CD4-positive, alpha-beta T cell treated with Interleukin-15 for 1 hour (primary cell): ENCODE measurements at places on chromosomes 16 and 17.

DNA sequence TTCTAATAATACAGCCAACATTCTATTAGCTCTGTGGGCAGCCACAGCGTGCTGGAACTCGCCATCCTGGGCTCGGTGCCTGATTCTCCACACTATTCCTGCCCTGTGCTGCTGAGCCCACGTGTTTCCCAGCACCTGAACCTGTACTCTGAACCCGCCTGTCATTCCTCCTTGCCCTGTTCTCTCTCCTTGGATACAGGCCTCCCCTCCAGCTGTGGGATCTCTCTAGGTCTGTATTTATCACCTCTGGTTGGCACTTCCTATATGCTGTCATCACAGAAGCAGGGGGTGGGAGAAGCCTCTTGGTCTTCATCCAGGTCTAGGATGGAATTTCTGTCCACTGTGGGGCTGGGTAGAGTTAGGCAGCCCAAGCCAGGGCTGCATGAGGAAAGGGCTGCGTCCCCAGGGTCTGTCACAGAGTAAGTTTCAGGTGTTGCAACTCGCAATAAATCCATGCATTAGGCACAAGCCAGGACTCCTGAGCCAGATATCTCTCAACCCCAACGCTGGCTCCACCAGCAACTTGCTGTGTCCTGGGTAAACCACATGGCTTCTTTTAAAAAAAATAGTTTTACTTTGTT lies 56.0 kb downstream of the ABAT start:
- DNase-seq: no peak

GRCh38 chr17:61395409-61395982 lies 4.1 kb upstream of the TBX2 start:
- DNase-seq: no peak

- DNase-seq: no peak
Observed at GRCh38 chr16:67931712-67932461, at the start of gene CTRL. CTRL (minus strand) TSS chr16:67931862; CDS start chr16:67931852, 10 bp downstream.

GRCh38 chr17:72646176-72646575 lies 446.3 kb downstream of the SLC39A11 start:
- no peak for DNase-seq

- DNase-seq: no peak
Observed at GRCh38 chr16:54648575-54648974, 282.1 kb upstream of the IRX5 start.

- DNase-seq: no peak
Observed at GRCh38 chr17:63610854-63611253, 10.2 kb downstream of the TACO1 start.

DNA sequence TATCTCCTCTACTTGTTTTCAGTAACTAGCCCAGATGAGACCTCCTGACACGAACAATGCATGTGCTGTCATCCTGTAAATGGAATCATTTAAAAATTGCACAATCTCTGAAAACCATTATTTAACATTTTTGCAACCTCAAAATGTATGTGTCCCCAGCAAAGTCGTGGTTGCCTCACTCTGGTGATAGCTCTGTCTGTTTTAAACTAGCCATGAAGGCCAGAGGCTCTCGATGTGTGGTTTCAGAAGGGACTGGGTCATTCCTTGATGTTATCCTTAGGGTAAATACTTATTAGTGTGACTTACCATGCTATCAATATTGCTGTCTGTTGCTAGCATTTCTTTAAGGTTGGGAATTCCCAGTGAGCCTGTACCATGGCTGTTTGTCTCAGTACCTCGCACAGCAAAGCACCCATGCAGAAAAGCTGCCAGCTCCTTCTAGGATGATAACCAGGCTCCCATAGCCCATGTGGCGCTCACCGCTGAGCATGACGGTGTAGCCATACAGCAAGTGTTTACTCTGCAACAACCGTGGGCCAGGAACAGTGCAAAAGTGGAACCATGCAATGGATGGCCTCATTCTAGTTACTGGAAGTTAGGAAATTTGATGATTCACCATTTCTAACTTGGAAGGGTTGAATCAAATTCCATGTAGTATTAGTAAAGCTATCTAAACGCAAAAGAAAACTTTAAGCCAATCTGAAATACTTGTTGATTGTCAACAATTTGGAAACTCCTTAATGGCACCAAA lies 2.9 kb upstream of the PGS1 start:
- DNase-seq: no peak

DNA sequence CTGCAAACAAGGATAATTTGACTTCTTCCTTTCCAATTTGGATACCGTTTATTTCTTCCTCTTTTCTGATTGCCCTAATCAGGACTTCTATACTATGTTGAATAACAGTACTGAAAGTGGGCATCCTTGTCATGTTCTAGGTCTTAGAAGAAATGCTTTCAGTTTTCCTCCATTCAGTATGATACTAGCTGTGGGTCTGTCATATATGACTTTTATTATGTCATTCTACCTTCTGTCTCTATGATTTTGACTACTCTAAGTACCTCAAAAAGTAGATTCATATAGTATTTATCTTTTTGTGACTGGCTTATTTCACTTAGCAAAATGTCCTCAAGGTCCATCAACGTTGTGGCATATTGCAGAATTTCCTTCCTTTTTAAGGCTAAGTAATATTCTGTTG lies 111.5 kb upstream of the RBBP6 start:
- no peak for DNase-seq

DNA sequence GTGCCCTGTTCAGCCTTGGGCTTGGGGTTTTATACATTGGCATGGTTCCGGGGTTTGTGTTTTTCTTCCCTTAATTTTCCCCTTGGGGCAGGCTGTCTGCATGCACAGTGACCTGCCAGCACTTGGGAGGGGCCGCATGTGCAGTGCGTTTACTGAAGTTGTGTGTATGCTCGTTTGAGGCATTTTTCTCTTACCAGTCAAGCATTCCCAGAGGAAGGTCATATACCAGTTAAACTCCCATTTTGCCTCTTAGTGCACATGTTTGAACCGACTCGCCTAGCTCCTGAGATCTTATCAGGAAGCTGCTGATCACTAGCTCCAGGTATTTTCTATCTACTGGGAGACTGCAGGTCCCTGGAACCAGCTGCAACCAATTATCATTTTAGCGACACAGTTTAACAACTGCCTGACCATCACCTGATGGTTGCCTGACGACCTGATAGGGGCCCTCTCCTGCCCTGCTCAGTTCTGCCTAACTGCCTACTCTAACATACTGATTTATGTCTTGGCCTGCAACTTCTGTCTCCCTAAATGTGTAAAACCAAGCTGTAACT lies 51.4 kb downstream of the MFSD11 start:
- DNase-seq: no peak

DNA sequence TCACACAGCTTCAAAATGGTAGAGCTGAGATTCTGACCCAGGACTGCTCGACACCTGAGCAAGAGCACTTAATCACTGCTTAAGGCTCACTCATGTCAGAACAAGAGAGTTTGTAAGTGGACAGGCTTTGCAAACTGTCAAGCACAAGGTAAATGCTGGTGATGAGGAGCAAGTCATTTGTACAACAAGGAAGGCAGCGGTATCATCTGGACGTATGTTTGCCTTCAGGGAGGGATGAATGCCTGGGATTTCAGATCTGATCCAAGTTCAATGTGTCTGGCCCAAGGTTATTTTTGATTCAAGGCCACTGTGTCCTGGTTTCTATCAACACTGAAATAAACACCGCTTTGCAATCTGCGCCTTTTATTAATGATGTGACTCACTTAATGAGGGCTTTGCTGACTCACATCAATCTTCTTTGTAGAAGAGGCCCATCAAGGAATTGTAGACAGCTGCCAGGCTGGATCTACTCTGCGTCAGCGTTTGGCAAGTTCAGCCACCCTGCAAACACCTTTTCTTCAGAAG lies 174.4 kb upstream of the HS3ST3A1 start:
- no peak for DNase-seq

- DNase-seq: no peak
Observed at GRCh38 chr16:51151961-51152663, 1.0 kb upstream of the SALL1 start.

DNA sequence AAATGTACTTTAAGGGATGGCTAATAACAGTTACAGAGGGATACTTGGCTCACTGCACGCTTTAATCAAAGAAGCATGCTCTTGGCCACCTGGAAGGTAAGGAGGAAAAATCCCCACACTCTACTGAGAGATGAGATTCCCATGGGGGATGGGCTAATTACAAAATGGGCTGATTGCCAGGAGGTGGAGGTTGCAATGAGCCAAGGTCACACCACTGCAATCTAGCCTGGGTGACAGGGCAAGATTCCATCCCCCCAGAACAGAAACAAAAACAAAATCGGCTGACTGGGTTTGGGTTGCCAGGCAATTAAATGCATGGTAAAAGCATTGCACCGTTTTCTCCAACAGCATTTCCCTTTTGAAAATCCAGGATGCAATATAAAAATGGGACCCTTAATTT lies 18.0 kb downstream of the N4BP1 start:
- no peak for DNase-seq

GRCh38 chr16:30054959-30055553 lies 10.5 kb upstream of the ALDOA start:
- peak; percentile 39 for DNase-seq

DNA sequence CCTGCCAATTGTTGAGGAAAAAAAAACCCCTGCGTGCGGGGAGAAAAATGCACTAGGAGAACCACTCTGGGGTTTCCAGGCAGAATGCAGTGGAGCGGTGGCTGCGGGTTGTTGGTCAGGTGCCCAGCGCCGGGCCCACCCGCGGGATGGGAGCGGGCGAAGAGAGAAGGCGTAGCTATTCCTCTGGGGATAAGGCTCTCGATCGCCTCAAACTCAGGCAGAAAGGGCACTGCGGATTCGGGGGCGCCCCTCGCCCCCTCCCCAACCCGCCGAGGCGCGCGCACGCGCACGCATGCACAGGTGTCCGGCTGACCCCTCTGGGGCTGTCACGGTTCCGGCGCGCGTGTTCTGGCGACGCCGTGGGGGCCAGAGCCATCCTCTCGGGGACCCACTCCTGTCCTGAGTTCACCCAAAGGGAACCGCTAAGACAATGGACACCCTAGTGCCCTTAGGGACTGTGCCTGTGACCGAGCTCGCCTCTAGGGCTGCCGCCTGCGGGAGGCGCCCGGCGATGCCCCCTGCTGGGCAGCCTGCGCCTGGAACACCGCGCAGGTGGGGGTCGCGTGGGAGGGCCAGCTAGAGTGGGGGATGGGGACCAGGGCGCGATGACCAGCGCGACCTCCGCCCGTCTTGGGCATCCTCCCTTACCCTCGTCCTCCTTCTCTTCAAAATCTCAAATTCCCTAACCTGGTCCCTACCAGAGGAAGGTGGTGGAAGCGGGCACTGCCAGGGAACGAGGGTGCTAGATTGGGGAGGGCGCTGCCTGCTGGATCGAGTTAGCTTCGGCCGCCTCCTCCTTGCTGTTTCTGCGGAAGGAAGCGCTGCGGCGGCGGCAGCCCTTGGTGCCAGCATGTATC lies 14.4 kb upstream of the CBX8 start:
- no peak for DNase-seq

- no peak for DNase-seq
Observed at GRCh38 chr16:27405546-27406451, 3.8 kb downstream of the IL21R start.

- DNase-seq: no peak
Observed at GRCh38 chr16:22353933-22354541, 20.4 kb downstream of the CDR2 start.

DNA sequence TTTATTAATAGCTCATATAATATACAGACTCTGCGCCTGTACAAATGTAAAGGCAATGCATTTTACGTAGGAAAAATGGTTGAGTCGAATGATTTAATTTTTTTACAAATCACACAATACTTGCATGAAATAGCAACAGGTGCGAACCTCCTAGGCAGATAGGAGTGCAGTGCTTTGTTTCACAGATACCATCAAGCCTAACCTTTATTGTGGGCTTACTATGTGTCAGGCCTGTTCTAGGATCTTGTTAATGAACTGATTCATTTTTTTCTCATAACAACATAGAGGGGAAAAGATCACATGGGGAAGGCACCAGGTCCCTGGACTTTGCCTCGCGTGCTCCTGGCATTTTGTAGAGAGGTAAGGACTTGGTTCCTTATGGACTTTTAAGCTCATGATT lies 107.8 kb downstream of the PRKCB start:
- DNase-seq: no peak

DNA sequence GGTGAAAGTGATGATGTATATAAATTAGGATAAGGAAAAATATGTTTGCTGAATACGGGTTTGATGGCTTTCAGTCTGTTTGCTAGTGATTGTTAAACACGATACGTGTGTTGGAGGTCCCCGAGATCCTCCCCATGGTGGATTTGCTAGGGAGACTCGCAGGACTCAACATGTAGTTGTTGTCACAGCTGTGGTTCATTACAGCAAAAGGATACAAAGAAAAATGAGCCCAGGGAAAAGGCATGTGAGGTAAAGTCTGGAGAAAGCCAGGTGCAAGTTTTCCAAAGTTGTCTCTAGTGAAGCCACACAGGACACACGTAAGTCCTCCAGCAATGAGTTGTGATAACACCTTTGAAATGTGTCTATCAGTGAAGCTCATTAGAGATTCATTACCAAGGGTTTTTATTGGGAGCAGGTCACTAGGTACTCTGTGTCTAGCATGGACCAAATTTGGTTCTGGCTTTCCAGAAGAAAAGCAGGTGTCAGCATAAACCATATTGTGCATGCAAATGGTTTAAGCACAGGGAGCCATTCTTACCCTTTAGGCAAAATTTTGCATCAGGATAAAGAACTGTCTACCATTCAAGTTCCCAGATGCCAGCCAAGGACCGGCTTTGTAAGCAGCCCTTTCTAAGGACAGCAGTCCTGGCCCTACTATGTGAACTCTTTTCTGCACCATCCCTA lies 215.2 kb upstream of the WSCD1 start:
- DNase-seq: no peak

- DNase-seq: no peak
Observed at GRCh38 chr16:88086571-88087516, 135.6 kb downstream of the BANP start.

- DNase-seq: no peak
Observed at GRCh38 chr16:6910301-6910700, 422.3 kb upstream of the RBFOX1 start.

DNA sequence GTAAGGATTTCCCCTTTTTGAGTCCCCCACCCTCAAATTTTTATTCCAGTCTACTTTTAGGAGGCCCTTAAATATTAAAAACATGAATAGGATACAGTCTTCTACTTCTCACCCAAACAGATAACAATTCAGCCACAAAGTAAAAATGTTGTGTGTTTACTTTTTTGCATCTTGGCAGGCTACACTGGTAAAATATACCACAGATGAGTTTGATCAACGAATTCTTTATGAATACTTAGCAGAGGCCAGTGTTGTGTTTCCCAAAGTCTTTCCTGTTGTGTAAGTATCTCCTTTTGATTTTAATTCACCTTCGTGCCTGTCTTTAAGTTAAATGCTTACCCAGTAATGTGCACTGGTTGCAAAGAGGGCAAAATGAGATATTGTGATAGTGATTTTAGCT lies 34.4 kb upstream of the RAB11FIP4 start:
- no peak for DNase-seq

- no peak for DNase-seq
Observed at GRCh38 chr16:49621241-49622083, 234.4 kb downstream of the ZNF423 start.

DNA sequence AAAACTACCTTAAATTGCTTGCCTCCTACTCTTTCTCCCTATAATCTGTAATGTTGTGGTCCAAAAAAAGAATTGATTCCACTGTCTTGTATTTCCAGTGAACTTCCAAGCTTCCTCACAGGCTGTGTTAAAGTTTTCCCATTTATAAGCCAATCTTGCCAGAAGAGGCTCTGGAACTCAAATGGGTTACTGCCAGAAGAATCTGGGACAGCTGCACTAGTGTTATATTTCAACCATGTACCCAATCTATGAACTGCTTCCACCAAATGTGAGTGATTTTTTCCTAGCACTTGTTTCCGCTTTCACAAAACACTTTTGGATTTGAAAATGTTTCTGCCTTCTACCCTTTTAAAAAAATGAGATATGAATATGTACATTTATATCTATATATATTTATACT lies 1.8 kb downstream of the CCDC43 start:
- no peak for DNase-seq

GRCh38 chr16:2985893-2986355 lies 5.7 kb upstream of the PKMYT1 start:
- no peak for DNase-seq
